Muscle of arm (tissue), 14 donors: ENCODE measurements at places on chromosomes 6 and 20.
A peak's percentile ranks its signal among the peaks of the same experiment; 100 is the strongest.

DNA sequence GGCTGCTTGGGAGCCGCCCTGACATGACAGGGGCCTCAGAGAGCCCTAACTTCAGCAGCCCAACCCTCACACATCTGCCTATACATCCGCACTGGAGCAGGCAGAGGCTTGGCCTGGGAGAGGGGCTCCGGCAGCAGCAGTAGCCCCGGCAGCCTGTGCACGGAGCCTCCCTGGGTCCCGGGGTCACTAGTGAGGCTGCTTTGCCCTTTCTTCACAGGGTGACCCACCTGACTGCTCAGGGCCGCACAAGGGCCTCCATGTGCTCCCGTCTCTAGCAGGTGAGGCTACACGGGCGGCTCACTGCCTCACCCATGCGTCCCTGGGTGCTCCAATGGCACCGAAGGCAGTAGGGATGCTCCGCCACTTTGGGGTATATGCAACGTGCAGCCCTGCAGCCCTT, 36.7 kb upstream of the STX16 start:
- DNase-seq, result no peak

GRCh38 chr20:19924255-19924654, 92.9 kb upstream of the NAA20 start:
- no peak for DNase-seq

GRCh38 chr20:22985239-22985778, 49.8 kb upstream of the SSTR4 start:
- DNase-seq, result peak; percentile 23

DNA sequence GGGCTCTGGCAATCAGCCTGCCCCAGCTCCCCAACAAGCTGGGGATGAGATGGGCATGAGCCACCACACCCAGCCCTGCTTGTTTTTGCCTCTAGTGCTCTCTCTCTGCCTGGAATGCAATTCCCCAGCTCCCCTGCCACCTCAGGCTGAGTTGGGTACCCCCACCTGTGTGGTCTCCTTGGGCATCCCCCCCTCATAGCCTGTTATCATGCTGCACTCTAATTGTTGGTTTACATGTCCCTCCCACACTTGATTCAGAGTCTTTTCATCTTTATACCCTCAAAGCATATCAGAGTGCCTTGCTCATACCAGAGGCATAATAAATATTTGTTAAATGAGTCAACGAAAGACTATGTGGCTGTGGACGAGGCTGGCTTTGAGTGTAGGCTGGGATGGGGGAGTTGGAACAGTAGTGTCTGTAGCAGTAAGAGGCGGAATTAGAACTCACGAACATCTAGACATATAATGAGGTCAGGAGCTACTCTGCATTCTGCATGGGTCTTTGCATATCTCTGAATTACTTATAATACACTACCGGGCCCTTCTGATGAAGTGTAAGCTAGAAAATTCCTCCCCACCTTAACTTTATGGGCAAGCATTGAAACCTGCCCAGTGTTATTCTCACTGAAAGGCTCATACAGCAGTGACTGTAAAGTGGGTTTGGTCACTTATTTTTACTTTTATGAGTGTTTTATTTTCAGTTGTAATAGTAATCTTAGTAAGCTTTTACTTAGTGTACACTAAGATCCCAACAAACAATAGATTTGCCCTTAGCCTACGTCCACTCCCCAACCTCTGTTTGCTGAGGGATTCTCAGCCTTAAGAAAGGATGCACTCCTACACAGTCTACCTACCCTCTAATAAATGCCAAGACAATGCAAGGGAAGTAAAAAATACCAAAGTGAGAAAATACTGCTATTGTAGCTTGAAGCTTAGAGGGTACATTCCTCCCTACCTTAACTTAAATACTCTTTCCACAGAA, 58.7 kb downstream of the EDN1 start:
- DNase-seq, result no peak

DNA sequence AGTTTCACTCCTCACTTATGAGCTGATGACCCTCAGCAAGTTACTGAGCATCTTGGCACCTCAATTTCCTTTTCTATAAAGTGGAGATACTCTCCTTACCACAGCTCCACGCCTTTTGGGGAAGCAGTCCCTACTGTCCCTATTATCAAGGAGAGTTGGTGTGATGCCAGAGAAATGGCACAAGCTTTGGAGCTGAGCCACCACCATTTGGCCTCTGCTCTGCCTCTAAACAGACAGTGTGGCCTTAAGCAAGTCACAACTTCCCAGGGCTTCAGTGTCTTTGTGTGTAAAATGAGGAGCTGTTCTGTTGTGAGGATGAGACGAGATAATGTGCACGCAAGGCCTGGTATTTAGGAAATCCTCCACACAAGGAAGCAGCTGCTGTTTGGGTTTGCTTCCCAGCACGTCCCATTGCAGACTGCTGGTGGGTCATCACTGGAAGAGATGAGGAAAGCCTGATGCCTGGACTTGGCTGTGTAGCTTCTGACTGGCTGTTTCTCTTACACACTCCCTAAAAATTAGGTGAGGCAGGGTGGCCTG, 18.5 kb downstream of the NSFL1C start:
- DNase-seq, result no peak

DNA sequence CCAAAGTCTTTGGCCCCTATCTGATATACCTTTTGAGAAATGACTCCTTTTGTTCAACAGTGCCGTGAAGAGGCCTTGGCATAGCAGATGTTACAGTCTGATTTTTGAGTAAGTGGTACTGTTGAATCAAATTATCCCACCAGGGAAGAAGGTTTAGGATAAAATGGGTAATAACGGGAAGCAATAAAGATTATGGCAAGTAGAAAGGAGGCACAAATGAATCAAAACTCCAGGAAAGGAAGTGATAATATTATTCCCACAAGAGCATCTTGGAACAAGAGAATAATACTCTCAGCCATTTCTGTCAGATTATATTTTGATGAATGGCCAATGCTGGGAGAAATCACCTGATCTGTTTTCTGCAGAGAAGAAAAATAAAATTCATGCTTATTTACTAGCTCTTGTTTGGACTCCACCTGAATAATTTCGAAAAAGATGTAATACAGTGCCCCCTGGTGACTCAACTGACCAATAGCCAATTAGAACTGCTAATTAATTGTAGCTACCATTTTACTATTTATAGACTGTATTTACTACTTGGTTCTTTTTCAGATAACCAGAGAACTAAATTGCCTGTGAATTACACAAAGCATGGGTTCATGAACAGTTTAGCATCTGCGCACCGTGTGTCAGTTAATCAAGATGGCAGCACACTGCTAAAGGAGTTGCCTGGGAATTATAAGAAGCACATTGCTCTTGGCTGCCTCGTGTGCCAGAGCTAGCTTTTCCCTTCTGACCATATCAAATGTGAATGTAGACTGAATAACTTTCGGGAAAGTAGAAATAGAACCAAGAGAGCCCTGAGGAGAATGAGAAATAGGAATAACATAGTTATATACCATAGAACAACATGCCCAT, 78.5 kb upstream of the TRDN start:
- DNase-seq, result peak; percentile 7

- peak; percentile 46 for DNase-seq
These were observed 158.4 kb downstream of the OR2B2 start for GRCh38 chr6:27753668-27754407.

DNA sequence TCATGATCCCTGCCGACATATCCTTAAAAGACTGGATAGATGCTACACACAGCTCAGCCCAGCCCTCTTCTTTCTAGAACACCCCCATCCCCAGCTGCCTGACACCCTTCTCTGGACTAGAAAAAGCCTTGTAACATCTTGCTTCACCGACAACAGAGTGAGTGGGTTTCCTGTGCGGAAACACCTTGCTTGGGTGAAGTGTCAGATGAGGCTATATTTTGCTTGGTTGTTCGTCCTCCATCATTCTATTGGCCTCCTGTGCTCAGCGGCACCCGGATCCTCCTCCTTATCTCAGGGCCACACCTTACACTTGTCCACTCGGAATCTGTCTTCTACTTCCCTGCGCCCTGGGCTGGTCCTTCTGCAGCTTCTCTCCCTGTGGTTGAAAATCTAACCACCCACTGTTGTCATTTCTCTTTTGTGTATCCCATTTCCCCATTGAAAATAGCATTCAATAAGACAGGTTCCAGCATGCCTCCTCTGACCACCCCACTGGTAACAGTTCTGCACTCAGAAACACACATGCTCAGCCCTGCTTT, 101.3 kb upstream of the MLN start:
- no peak for DNase-seq

DNA sequence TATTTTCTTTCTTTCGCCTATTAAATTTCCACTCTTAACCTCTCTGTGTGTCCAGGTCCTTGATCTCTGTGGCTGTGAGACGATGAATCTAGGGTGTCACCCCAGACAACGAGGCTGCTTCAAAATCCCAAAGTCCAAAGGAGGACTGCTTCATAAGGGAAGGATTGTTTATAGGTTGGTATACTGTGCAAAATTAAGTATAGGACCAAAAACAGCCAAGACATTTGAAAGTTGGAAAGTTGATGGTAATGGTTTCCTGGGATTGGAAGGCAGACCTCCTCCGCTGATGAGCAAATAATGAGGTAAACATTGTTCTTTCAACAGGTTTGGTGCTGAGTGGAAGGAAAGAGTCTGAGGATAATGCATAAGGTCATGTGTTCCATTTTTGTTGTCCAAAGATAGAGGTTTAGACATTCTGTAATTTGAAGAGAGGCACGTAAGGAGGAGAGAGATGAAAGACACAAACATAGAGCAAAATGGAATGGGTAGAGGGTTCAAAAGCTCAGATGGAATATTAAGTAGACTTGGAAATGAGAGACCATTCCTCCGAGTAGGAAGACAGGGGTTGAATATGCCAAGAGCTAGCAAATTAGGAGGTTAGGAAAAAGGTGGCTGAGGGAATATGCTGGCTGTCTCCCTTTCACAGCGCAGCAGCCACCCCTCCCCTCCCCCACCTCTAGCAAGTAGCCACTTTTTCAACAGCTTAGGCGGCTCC, 24.8 kb downstream of the ZNF311 start:
- no peak for DNase-seq

GRCh38 chr6:77363702-77364101, 99.6 kb downstream of the HTR1B start:
- no peak for DNase-seq

DNA sequence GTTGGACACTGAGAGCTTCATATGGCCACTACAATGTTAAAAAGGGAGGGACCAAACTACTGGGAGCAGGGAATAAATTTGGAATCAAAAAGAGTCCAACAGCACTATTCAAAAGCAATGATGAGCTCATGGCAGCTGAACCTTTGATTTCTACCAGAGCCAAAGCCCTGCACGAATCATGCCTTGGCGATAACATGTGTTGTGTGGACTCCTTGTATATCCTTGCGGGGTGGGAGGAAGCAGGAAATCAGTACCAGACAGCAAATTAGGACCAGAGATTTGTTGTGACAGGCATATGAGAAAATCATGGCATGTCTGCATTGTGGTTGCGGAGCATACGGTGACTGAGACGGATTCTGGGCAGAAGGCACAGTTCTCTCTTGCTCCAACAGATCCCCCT, 85.6 kb upstream of the EMILIN3 start:
- DNase-seq, result no peak

GRCh38 chr6:154488802-154489437, 21.6 kb downstream of the CNKSR3 start:
- no peak for DNase-seq

DNA sequence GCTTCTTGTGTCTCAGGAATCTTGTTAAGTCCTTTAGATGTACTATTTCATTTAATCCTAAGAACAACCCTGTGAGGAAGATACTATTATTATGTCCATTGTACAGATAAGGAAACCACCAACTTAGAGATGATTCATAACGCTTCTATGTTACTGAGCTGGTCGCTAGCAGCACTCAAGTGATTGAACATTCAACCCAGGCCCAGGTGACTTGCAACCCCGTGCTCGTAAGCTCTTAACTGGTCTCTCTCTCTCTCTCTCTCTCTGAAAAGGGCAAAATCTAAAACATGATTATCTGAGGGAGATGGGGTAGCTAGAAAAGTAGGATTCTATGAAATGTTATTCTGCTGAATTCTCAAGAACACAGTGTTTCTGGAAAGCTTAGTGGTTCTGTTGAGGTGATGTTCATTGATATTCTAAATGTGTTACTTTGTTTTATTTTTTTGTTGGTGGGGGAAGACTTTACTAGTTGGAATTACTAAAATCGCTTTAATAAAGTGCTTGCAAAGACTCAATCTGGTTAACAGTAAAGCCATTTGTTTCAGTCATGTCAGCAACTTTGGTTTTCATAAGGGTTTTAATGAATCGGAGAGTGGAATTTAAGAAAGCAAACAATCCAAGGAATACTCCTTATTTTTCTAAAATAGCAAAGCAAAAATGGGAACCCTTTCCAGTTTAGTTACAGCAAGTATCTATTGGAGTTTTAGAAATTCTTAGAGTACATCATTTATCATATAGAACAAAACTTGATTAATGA, 265.0 kb upstream of the TAB2 start:
- no peak for DNase-seq

DNA sequence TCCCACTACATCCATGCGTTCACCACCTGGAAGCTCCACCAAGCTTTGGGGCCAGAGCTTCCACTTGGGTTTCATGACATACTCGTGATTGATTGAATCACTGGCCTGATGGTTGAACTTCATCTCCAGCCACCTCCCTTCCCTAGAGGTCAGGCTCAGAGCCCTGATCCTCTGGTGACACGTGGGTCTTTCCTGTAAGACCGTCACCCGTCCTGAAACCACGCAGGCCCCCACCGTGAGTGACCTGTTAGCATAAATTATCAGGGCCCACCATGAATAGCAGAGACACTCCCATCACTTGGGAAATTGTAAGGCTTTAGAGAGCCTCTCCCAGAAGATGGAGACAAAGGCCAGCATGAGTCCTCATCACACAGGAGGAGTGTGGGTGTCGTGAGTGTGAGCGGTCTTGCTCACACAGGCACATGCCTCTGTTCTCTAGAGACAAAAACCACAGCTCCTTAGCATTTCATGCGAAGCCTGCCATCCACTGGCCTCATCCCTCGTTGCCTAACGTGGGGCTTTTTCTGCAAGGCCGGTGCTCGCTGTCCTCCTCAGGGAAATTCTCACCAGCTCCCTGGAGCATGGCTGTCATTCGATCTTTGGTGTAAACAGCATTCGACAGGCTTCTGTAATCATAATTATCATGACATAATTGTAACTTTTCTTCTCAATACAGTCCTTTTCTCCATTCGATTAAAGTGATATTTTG, 65.1 kb upstream of the DUSP22 start:
- no peak for DNase-seq
